Activated CD4-positive, alpha-beta T cell treated with anti-CD3 and anti-CD28 coated beads for 1 hour (primary cell): ENCODE measurements at places on chromosomes 11 and 22.

DNA sequence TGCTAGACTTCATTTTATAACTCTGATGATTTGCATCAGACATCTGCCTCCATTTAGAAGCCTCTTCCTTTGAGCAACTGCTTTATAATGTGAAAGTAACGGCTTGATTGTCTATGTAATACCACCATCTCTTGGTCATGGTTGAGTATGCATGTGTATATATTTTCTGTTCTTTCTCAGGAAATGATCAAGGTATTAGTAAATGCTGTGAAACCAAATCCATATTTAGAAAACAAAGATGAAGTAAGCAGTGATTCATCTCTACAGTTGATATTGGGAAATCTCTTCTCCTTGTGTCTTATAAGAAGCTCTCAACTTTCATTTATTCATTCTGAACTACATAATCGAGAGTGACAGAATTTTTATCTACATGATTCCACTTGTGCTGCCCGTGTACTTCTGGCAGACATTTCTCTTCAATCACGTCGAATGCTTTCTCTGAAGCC, 104.6 kb upstream of the ANO3 start:
- DNase-seq = no peak

- DNase-seq = no peak
These were observed 66.2 kb downstream of the SC5D start for GRCh38 chr11:121358760-121359159.

DNA sequence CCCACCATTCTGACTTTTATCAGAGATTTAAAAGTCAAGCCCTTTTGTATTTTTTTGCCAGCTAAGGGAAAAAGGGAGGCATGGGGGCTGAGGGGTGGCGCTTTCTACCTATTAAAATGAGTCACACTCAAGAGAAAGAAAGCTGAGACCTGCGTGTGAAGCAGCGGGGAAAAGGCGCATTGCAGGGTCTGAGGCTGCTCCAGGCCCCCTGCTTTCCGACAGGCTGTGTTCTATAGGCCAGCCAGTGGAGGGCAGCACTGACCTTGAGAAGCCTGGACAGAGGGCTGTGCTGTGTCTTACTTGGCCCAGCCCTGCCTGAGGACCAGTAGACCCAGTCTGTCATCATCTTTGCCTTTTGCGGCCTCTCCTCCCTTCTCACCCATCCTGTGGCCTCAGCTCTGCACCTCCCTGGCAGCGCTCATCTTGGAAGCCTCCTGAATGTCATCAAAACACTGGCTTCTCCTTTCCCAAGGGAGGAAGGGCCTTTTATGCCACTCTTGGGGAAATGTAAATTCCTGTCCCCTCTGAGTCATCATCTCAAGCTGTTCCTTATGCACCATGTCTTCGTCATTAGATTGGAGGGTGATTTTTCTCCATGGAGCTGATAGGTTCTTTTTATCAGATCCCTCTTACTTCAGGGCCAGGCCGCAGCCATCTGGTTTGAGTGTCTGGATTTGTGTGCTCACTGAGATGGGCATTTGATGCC, 12.6 kb upstream of the MAPK8IP1 start:
- no peak for DNase-seq

GRCh38 chr11:57457643-57458023, 2.7 kb upstream of the RTN4RL2 start:
- no peak for DNase-seq

- no peak for DNase-seq
These were observed 24.0 kb upstream of the ME3 start for GRCh38 chr11:86696451-86696850.

- no peak for DNase-seq
These were observed 12.0 kb upstream of the ANO1 start for GRCh38 chr11:70066136-70066520.

DNA sequence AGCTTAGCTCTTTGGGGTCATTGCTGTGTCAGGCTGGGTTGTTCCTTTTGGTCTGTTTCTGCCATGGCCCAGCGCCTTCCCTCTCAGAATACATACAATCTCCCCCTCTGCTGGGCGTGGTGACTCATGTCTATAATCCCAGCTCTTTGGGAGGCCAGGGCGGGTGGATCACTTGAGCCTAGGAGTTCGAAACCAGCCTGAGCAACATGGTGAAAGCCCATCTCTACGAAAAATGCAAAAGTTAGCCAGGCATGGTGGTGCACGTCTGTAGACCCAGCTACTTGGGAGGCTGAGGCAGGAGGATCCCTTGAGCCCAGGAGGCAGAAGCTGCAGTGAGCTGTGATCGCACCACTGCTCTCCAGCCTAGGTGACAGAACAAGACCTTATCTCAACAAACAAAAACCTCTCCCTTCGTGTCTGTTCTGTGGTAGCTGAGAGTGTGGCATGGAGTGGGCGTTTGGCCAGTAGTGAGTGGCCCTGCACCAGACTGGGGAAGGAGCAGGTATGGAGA, 46.7 kb upstream of the RAB1B start:
- no peak for DNase-seq

GRCh38 chr11:71204294-71204693, 48.1 kb downstream of the SHANK2 start:
- no peak for DNase-seq

GRCh38 chr11:7892059-7892699, 38.9 kb downstream of the OR10A6 start:
- no peak for DNase-seq
